ENCODE measurements at places on chromosomes 1 and 21. TPM values are rescaled to one million over a fixed set of nuclear protein-coding genes. Genes with fewer than 3 reads are reported as not detected.

- no peak overlapping the region for H3K27ac ChIP-seq
- no peak overlapping the region for H3K4me3 ChIP-seq
- peaks cover 2% of the 10 kb centered on the region for H3K4me1 ChIP-seq
- H3K36me3 ChIP-seq: no peaks in the 10 kb centered on the region
These were observed 43.0 kb downstream of the NKAIN1 start for GRCh38 chr1:31196685-31197084.

SH2D5 gene
- total RNA-seq: 7.2 TPM

INSRR gene
- total RNA-seq: not detected

DNA sequence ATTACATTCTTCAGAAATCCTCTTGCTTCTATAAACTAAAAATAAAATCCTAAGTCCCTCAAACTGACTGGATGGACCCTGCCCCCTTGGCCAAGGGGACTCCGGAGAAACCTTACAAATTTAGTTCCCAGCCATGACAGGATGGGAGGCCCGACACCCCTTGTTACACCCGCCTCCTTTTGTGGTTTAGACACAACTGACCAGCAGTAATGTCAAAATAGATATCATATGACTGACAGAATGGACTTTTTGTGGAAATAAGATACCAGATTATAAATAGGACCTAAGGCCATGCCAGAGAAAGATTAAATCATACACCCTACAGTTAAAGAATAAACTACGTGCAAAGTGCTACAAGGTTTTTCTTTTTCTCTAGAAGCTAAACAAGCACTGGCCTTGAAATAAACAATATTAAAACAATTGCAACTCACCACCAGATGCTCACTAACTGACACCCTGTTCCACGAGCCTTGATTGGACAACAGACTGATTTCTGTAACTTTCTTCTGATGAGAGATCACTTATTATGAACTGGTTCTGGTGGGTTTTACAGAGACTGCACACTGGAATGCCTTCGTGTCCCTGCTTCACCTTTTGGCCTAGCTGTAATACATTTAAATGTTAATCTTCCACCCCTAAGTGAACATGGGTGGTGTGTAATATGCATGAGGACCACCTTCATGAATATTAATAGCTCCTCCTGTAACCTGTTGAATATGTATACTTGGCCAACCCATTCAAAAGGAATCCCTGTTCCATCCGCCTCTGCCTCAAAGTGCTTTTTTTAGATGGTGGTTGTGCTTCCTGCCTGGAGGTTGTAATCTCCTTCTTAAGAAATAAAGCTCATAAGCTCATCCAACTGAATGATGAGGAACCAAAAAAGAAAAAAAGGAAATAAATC lies 99.6 kb downstream of the ODF2L start:
- H3K27me3 ChIP-seq: no peaks in the 10 kb centered on the region
- no peak overlapping the region for H3K27ac ChIP-seq
- no peaks in the 10 kb centered on the region for H3K4me1 ChIP-seq
- no peak for DNase-seq
- H3K36me3 ChIP-seq: no peaks in the 10 kb centered on the region
- H3K4me3 ChIP-seq: no peak overlapping the region

DNA sequence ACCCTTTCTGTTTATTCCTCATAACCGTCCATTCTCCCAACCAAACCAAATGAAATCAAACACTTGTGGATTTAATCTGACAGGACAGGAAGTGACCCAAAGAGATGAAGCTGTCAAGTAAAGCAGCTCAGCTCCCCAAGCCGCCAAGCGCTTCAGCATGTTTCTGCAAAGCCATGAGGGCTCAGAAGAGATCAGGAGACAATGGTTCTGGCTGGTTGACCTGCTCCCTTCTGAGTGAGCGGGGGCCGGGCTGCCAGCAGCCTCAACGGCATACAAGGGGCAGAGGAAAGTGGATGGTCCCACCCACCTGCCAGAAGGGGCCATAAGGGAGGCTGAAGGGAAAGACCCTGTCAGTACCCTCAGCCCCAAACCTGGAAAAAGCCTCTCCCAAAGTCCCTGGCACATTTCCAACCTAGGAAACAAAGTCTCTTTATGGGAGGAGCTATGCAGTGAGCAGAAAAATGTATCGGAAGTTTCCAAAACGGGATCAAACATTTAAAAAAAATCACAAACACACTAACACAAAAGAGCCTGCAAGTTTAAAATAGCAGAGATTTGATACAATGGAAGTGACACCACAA lies 45.4 kb downstream of the SLC45A1 start:
- DNase-seq: no peak
- no peaks in the 10 kb centered on the region for H3K27me3 ChIP-seq
- H3K4me3 ChIP-seq: no peak overlapping the region

DNA sequence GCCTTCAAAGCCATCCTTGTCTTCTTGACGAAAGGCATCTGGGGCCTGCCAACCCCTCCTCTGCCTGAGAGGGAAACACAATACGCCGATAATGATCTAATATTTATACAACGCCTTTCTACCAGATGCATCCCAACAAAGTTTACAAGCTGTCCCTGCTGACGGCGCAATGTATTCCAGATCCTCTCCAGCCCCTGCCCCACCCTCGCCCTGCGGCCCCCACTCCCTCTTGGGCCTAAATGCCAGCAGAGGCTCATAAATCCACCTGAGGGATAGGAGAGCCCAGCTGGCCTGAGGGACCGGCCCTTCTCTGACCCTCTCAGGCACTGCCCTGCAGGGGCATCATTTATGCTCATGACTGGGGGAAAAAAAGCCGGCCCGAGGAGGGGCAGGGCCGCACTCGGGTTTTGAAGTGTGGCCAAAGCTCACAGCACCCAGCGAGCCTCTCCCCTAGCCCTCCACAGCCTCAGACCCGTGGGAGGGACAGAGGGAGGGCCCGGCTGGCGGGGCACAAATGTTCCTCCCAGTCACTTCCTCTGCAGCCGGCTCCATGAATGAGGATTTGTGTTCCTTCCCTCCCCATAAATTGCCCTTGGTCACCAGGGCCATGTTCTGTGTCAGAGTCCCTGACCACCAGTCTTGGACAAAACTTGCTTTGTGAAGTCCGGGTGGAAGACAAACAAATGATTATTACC lies 140.3 kb downstream of the FOXD2 start:
- DNase-seq: no peak
- H3K4me3 ChIP-seq: no peak overlapping the region
- no peaks in the 10 kb centered on the region for H3K4me1 ChIP-seq

DNA sequence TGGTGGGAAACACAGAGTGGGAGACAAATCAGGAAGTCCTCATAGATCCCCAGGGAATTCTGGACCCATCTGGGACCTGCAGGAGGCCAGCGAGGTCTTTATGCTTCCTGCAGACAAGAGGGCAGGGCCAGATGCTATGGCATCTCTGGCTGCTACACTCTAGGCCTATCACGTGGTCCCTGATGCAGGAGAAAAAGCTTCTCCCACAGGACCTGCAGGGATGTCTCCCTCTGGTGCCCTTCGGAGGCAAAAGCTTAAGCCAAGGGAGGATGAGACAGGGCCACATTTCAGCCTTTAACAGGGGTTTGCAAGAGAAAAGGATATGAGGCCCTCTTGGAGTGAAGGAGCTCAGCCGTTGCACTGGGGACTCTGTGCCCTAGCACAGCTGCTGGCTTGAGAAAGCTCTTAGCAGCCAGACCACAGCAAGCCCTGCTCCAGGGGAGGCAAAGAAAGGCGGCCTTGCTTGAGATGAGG lies 243.0 kb downstream of the C1orf94 start:
- no peaks in the 10 kb centered on the region for H3K4me1 ChIP-seq
- H3K36me3 ChIP-seq: no peaks in the 10 kb centered on the region
- no peak overlapping the region for H3K27ac ChIP-seq
- DNase-seq: no peak

SMCP gene
- total RNA-seq: not detected

Measured in IMR-90 (cell line).